Left lobe of liver (tissue), 2 donors: ENCODE measurements at places on chromosomes 4 and X. TPM values are rescaled to one million over a fixed set of nuclear protein-coding genes. Genes with fewer than 3 reads are reported as not detected.

- no peak for DNase-seq
These were observed 25.0 kb upstream of the PASD1 start for GRCh38 chrX:151538190-151539122.

- DNase-seq = no peak
These were observed 1.5 kb upstream of the PITX2 start for GRCh38 chr4:110624398-110624780.

DNA sequence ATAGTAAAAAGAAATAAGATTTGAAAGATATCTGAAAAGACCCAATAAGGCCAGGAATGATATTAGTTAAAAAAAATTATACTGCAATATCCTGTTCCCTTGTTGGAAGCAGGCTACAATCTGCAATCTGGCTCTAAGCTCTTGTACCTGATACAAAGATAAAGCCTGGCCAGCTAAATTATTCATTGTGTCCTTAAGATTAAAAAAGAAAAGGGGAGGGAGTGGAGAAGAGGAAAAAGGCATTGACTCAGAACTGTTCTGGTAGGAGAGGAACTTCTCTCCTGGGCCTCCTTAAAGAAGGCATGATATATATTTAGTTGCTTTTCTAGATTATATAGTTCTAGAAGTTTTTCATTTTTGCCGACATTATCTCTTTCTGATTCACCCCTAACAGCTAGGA, 46.7 kb downstream of the IRF2 start:
- DNase-seq = no peak

DNA sequence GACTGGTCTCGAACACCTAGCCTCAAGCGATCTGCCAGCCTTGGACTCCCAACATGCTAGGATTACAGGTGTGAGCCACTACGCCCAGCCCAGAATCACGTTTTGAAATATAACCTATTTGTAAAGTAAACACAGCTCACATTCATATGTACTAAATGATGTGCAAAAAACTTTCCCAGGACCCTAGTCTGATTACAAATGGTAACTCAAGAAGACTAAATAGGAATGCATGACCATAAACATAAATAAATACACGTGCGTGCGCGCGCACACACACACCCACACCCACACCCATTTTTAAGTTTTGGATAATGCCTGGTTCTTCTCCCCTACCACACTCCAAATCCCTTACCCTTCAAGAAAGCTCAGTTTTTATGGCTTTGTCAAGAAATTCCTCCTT, 163.9 kb downstream of the NR3C2 start:
- DNase-seq = no peak

GRCh38 chrX:35890699-35891098, 28.8 kb upstream of the CFAP47 start:
- DNase-seq = peak; percentile 47

GRCh38 chrX:48911412-48912182, at the start of gene SLC35A2:
Gene SLC35A2 (minus strand): TSS chrX:48911646. CDS start chrX:48911636, 10 bp downstream.
- DNase-seq = peak; percentile 84

GRCh38 chrX:136828830-136829229, 48.1 kb upstream of the ARHGEF6 start:
- DNase-seq = no peak

GRCh38 chr4:110617075-110617640, 5.7 kb downstream of the PITX2 start:
- DNase-seq = no peak

SCML1 gene
- total RNA-seq = 8.6 TPM

LRAT gene
- total RNA-seq = 1.6 TPM

DOK7 gene
- total RNA-seq = 0.83 TPM

CLTRN gene
- total RNA-seq = 9.6 TPM

SCFD2 gene
- total RNA-seq = 9.4 TPM

ADAMTS3 gene
- 0.35 TPM for total RNA-seq
